NCI-H2081 (cell line): ENCODE measurements at places on chromosomes 3 and 15.

DNA sequence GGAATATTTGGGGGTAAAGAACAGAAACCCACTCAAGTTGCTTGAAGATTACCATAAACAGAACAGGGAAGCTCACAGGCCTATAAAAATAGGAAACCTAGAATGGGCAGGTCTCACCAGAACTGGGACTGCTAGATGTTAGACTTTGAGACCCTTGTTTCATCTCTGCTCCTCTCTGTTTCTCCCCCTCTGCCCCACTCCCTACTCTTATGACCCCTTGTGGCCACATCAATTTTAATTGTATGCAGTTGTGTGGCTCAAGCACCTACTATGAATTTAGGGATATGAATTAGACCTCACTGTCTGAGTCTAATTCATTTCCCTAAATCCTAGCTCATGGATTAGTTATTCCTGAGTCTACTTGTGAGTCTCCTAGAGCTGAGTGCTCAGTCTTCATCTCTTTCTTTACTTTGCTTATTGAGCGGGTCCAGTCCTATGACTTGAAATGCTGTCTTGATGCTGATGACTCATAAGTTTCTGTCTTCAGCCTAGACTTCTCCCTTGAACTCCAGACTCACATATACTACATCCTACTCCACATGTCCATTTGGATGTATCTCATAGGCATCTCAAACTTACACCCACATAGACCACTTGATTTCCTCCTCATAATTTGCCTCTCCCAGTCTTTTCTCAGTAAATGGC lies 78.7 kb downstream of the ITPR1 start:
- no peak for DNase-seq

- DNase-seq = no peak
Measured at GRCh38 chr15:39850436-39850835, 67.8 kb upstream of the FSIP1 start.

DNA sequence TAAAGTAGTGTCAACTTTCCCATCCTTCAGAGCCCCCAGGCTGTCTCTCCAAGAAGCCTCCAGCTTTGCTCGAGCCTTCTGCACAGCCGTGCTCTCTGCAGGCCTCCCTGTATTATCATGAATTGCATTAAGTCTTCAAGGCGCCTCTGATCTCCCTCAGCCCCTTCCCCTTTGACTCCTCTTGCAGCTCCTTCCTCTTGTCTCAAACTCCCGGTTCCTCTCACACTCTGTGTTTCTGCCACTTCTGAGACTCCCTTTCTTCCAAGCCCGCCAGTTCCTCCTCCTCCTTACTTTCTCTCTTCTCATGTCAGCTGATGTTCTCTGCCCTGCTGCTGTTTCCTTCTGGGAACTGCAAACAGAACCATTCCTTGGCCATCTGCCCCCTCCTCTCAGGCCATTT lies 418.8 kb downstream of the EPHB1 start:
- no peak for DNase-seq

- DNase-seq = no peak
Measured at GRCh38 chr15:40591389-40591788, 2.7 kb upstream of the KNL1 start.

GRCh38 chr15:44066211-44066827 lies 128.8 kb downstream of the FRMD5 start:
- DNase-seq = peak; percentile 66

DNA sequence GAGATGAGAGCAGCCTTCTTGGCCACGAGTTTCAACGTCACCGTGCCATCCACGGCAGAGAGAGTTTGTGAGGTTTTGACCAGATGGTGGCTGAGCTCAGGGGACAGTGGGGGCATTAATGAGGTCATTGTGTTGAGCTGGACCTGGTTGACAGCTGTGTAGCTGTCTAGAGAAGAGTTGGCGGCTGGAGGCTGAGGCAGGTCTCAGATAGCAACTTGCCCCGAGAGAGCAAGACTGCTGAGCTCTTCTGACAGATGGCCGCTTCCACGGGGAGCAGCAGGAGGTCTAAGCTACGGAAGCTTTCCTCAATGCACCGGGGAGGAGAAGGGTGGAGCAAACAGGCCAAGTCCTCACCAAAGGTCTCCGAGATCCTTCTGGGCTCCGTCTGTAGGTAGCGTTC lies 44.8 kb upstream of the EIF5A2 start:
- no peak for DNase-seq

- no peak for DNase-seq
Measured at GRCh38 chr3:13045241-13045903, 27.9 kb downstream of the IQSEC1 start.

- peak; percentile 28 for DNase-seq
Measured at GRCh38 chr15:43376017-43376705, 5.3 kb downstream of the TUBGCP4 start.

DNA sequence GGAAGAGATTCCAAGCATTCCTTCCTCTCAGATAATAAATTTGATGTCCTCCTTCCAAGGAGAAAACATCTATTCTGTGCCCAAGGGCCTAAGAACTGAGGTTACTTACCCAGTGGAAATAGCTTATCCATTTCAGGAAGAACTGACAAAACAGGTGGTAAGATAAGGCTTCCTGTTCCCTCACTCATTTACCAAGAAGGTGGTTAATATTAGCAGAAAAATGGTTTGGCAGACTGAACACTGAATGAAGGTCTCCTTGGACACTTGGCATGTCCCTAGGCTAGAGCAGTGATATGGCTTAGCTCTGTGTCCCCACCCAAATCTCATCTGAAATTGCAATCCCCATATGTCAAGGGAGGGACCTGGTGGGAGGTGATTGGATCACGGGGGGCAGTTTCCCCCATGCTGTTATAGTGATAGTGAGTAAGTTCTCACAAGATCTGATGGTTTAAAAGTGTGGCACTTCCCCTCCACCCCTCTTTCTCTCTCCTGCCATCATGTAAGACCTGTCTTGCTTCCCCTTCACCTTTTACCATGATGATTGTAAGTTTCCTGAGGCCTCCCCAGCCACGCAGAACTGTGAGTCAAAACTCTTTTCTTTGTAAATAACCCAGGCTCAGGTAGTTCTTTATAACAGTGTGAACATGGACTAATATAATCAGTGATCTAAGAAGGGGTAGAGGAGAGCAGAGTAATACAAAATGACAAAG lies 127.4 kb downstream of the ST8SIA2 start:
- no peak for DNase-seq

- DNase-seq = no peak
Measured at GRCh38 chr3:197428117-197428801, 127.5 kb downstream of the BDH1 start.

- DNase-seq = peak; percentile 82
Measured at GRCh38 chr15:59997070-59997701, 6.9 kb upstream of the FOXB1 start.

DNA sequence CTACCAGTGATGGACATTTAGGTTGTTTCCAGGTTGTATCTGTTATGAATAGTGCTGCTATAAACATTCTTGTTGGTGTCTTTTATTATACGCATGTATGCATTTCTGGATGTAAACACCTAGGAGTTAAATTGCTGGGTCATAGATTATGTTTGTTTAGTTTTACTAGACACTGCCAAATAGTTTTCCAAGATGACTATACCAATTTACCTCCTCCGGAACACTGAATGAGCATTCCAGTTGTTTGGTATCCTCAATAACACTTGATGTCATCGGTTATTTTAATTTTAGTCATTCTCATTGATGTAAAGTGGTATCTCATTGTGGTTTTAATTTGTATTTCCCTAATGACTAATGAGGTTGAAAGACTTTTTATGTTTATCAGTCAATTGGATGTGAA lies 36.6 kb upstream of the ARID3B start:
- no peak for DNase-seq

DNA sequence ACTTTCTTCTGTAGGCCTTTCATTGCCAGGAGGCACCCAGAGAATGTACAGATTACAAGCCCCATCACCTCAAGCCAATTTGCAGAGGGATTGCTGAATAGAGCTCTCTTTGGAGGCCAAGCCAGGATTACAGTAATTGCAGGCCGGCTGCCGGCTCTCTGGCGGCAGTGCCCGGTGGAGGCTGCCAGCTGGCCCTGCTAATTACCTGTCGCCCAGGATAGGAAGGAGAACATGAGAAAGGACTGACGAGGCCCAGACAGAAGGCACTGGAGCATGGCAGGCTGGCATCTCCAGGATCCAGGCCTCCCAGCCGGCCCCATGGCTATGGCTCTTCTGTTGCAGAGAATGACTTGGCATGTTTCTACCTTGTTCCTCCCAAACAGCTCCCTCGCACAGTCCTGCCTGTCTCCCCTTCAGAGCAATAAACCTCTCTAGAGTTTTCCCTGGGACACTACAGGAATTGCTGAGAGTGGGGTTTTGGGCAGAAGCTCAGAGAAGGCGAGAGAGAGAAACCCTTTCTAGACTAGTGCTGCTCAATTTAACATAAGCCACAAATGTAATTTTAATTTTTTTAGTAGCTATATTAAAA lies 273.6 kb upstream of the PROK2 start:
- peak; percentile 47 for DNase-seq

GRCh38 chr3:396293-396692 lies 199.7 kb downstream of the CHL1 start:
- DNase-seq = no peak

- DNase-seq = peak; percentile 86
Measured at GRCh38 chr3:167032267-167032876, 347.7 kb downstream of the ZBBX start.

- no peak for DNase-seq
Measured at GRCh38 chr3:112759210-112759609, 87.5 kb downstream of the CD200R1L start.

- peak; percentile 63 for DNase-seq
Measured at GRCh38 chr15:80173022-80173759, 20.4 kb downstream of the FAH start.

GRCh38 chr3:96813134-96813819 lies 1.1 kb upstream of the EPHA6 start:
- DNase-seq = peak; percentile 86

DNA sequence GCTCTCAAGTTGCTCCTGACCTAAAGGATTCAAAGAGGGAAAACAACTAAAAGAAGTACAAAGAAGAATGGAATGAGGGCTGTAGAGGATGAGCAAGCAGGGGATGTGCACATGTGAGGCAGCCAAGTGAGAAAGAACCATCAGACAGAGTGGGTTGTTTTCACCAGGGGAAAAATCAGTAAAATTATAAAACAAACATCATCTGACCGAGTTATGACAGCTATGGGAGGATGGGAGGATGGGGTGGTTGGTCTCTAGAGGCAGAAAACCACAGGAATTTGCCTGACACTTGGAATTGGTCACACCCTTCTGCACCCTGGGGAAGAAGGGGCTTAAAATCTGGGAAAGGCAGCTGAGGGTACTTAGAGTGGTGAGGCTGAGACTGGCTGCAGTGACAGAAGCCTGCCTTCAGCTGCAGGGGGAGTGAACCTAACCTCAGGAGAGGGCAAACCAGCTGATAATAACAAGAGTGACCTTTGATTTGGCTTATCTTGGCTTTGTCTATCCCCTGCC lies 10.1 kb downstream of the ARHGAP31 start:
- no peak for DNase-seq

- peak; percentile 39 for DNase-seq
Measured at GRCh38 chr3:185825006-185825638, at the start of gene IGF2BP2. Gene IGF2BP2, minus strand, starts transcription at chr3:185825042. Its CDS starts 82 bp downstream, at chr3:185824960.

GRCh38 chr15:93049914-93050578 lies 39.0 kb downstream of the RGMA start:
- DNase-seq = no peak

- no peak for DNase-seq
Measured at GRCh38 chr3:29852767-29853166, 571.9 kb downstream of the RBMS3 start.

DNA sequence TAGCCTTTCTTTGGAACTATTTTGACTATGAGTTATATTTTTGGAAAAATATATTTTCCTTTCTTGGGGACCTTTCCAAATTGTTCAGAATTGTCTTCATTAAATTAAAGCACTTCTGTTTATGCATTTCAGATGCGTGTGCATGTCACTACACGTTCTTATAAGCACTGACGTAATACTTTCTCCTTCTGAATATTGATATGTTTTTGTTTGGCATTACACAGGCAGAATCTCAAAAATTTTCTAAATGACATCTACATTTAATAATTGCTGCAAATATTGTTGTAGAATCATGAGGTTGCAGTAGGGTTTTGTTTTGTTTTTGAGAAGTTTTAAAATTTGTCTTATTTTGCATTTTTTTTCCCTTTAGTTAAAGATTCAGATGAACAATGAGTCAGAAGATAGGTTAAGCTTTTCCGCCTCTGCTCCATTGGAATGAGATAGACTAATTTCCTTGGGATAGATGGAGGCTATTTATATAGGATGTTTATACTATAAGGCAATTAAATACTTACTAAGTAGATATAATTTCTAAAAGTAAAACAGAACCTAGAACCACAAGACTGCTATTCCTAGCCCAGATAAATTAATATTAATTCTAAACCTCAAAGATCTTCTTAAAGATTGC lies 110.8 kb downstream of the MBNL1 start:
- no peak for DNase-seq

- peak; percentile 95 for DNase-seq
Measured at GRCh38 chr15:67922971-67923945, 83.4 kb upstream of the RNU6-1 start.

DNA sequence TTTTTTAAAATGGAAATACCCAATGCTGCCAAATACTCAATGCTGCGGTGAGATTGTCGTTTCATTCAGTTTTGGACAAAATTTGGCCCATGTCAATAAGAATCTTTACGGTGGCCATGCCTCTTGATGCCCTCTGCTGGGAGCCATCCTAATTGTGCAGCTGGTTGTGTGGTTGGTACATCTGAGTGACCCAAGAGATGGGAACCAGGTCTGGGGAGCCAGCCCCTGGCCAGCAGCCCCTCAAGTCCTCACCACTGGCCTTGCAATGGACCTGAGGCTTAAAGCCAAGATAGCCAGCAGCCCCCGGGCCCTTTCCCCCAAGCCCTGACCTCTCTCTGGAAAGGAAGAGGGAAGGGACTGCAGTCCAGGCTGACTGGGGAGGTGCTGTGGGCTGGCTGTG lies 36.4 kb upstream of the ESYT3 start:
- DNase-seq = no peak

DNA sequence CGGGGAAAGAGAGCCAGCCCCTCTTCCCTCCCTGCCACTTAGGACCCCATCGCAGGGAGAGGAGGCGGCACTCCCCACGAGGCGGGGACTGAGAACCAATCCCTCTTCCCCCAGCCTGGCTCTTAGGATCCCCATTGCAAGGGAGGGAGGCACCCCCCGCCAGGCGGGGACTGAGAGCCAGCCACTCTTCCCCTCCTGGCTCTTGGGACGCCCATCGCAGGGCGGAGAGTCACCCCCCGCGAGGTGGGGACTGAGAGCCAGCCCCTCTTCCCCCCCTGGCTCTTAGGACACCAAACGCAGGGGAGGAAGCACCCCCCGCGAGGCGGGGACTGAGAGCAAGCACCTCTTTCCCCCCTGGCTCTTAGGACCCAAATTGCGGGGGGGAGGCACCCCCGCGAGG lies 34.2 kb upstream of the SSUH2 start:
- no peak for DNase-seq

- no peak for DNase-seq
Measured at GRCh38 chr3:21920421-21920861, 169.4 kb upstream of the ZNF385D start.

- no peak for DNase-seq
Measured at GRCh38 chr15:39587731-39588530, 7.1 kb downstream of the THBS1 start.

GRCh38 chr3:78174821-78175220 lies 1134.9 kb downstream of the ROBO2 start:
- DNase-seq = peak; percentile 26
